Smooth muscle cell of the pulmonary artery (primary cell): ENCODE measurements at places on chromosomes 3 and 15. TPM values are rescaled to one million over a fixed set of nuclear protein-coding genes. Genes with fewer than 3 reads are reported as not detected.

Gene ATP2B2
- total RNA-seq, result not detected in 2 replicates

Gene WDR76
- total RNA-seq, result 3.8 and 6.5 TPM in 2 replicates

Gene NTRK3
- 1.4 and 1.5 TPM in 2 replicates for total RNA-seq

Gene GASK1A
- 0.69 and 2.4 TPM in 2 replicates for total RNA-seq

Gene CHRNA3
- total RNA-seq, result not detected in 2 replicates

Gene TMEM207
- not detected in 2 replicates for total RNA-seq
